ENCODE measurements at places on chromosomes 3 and 15.

- DNase-seq: no peak
These were observed 54.6 kb downstream of the CCR3 start for GRCh38 chr3:46296826-46297225.

DNA sequence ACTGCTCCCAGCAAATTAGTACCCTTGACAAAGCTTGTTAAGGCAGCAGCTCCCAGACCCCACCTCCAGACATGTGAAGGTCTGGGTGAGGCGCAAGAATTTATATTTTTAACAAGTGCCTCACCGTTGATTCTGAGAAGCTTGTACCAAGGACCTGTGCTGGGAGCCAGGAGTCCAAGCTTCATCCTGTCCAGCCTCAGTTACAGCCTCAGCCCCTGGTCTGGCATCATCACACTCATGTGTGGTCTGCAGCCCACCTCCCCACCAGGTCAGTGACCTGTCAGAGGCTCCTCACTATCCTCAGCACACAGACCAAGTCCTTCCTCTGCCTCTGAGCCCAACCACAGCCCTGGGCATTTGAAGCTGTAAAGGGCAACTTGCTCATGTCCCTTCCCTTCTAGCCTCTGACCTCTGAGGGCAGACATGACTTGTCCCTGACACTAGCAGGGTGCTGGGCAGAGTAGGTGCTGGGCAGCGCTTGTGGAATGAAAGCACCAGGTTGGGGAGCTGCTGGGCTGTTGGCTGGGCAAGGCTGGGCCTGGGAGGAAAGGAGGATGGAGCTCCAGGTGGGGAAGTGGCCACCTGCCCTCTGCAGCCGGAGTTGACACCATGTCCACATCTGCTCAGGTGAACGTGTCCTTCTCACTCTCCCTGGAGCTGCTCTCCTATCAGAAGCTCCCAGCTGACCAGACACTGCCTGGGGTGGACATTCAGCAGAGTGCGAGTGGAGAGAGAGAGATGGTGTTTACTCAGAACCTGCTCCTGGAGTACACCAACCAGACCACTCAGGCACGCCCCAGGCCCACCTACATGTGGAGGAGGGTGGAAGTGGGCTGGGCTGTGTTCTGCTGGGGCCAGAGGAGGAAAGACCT, 16.9 kb downstream of the ACAA1 start:
- DNase-seq: no peak

- peak; percentile 42 for DNase-seq
These were observed 26.7 kb upstream of the TMC3 start for GRCh38 chr15:81400640-81401236.

DNA sequence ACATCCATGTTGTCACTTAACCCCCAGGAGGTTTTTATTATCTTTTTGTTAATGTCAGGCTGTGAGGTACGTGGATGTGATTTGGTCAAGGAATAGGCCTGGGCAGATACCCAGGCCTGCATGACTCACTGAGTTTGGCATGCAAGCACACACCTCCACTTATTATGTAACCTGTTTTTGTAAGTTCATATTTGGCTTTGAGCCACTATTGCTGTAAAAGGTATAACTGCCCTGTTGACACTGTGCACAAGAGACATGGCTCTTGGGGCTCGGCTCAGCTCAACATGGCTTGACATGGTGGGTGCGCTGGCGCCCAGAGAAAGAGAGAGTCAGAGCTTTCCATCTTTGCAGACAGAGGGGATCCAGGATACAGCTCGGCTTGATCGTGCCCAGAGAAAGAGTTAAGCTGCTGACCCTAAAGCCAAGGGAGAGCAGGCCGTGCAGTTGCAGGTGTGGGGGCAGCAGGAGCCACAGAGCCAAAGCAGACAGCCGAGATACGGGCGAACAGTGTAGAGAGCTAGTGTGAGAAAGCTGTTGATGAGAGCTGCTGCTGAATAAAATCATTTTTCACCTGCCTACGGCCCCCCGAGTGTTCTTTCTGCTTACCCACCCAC, 67.9 kb upstream of the UNC13C start:
- no peak for DNase-seq

DNA sequence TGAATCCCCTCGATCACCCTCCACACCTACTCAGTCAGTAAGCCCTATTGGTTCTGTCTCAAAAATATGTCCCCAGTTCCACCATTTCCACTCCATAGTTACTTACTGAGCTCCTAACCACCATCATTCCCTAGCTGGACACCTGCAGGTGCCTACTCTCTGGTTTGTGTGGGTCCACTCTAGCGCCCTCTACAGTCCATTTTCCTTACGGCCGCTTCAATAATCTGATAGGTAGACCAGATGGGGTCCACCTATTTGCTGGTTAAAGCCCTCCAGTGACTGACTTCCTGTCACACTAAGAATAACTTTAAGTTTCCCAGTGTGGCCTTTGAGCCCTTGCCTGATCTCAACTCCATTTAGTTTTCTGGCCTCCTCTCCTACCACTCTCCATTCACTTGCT, 5.0 kb downstream of the GXYLT2 start:
- DNase-seq: no peak

DNA sequence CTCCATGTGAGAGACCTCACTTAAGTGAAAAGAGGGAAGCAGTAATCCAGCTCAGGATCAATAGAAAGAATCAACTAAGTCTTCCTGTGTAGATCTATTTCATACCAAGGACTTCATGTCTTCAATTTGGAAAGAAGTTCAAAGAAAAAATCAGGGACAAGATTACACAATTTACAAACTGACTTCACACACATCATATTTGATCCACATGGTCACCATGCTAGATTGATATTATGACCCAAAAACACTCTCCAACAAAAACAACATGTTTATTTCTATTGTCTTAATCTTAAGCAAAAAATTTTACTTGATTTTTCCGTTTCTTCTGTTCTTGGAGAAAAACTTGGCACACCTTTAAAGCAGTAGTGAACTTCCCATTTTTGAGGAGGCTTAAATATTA, 76.3 kb downstream of the THBS1 start:
- DNase-seq: no peak

DNA sequence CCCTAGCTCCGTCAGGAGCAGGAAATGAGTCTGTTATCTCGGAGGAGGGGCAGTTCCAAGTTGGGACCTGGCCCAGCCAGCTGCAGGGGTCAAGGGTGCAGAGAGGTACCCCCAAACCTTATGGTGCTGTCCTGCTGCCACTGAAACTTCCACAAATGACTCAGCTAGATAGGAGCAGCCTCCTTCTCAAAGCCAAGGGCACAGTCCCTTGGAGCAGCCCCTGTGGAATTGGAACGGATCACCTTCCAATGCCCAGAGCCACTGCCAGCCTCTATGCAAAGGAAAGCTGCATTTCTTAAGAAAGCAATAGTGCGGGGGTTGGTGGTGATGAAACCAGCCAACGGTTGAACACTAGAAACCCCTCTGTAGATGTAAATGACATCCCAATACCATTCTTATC, 19.6 kb upstream of the LRRK1 start:
- DNase-seq: no peak

- DNase-seq: no peak
These were observed 80.0 kb downstream of the AAGAB start for GRCh38 chr15:67174446-67174845.

DNA sequence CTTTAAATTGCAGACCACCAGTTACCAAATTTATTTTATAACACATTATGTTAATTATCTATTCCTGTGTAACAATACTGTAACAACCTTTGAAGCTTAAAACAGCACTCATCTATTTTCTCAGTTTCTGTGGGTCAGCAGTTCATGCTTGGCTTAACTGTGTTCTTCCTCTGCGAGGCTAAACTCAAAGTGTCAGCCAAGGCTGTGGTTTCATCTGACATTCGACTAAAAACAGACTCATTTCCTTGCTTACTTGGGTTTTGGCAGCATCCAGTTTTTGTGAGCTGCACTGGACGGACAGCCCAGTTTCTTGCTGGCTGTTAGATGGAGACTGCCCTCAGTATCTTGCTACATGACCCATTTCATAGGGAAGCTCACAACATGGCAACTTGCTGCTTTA, 247.3 kb upstream of the KCNH8 start:
- DNase-seq: no peak

DNA sequence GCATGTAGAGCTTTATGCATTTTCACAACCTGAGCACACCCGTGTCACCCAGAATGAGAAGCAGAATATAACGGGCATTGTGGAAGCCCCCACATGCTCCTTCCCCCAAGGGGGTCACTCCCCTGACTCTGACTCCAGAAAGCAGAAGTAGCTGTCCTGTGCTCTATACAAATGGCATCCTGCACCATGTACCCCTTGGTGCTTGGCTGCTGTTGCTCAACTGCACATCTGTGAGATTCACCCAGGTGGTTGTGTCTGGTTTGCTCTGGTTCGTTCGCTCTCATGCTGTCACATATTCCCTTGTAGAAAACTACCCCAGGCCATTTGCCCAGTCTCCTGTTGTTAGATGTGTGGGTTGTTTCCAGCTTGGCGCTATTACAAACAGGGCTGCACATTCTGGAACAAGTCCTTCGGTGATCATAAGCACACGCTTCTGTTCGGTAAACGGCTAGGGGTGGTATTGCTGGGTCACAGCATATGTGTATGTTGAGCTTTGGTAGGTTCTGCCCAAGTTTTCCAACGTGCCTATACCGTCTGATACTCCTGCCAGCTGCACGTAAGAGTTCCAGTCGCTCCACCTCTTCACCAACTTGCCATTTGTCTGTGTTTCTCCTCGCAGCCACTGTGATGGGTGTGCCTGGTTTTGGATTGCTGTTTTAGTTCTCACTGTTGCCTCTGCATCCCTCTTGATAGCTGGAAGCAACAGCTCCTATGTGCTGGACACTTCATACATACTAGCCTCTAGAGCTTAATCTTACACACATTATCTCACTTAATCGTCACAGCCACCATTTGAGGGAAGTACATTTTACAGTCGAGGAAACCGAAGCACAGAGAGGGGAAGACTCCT, 65.4 kb upstream of the SLC6A6 start:
- no peak for DNase-seq

DNA sequence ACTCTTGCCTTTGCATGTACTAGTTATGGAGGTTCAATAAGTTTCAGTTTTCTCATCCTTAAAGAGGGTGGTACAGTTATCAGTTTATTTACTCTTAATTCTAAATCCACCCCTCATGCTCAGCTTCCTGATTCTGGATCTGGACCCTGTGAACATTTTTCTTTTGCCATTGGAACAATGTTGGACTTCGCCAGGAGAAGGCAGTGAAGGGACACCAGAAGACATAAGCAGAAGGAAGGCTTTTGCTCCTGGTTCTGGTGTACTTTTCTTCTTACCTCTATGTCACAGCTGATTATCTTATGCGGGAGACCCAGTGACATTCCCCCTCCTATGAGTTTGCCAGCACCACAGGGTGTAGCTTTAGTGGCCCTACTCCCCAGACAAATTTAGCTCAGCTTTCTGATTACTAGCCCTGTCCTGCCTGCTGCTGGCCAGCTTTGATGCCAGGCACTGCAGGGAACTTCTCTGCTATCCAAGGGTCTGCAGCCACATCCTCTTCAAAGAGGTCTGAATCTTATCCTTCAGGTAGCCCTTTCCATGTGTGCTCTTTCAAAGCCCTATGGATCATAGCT, 466.3 kb upstream of the EPHA3 start:
- no peak for DNase-seq

GRCh38 chr3:16601537-16602005, 3.7 kb downstream of the DAZL start:
- DNase-seq: no peak

DNA sequence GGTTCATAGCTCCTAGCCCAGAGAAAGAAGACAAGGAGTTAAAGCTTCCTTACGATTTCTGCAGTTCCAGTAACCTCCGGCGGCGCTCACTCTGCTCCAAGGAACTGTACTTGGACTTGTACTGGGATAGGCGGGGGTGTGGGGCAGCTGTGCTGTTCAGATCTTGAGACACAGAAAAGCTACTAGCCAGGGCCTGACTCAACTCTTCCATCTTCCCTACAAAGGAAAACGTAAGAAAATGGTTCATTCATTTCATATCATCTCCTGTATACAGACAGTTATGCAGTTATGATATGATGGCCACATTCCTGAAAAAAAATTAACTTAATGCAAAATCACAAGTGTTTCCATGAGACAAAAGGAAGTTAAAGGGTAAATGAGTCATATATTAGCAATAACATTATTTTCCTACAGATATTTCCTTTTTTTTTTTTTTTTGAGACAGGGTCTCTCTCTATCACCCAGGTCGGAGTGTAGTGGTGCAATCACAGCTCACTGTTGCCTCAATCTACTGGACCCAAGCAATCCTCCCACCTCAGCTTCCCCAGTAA, 4.6 kb downstream of the SNUPN start:
- DNase-seq: peak; percentile 62

DNA sequence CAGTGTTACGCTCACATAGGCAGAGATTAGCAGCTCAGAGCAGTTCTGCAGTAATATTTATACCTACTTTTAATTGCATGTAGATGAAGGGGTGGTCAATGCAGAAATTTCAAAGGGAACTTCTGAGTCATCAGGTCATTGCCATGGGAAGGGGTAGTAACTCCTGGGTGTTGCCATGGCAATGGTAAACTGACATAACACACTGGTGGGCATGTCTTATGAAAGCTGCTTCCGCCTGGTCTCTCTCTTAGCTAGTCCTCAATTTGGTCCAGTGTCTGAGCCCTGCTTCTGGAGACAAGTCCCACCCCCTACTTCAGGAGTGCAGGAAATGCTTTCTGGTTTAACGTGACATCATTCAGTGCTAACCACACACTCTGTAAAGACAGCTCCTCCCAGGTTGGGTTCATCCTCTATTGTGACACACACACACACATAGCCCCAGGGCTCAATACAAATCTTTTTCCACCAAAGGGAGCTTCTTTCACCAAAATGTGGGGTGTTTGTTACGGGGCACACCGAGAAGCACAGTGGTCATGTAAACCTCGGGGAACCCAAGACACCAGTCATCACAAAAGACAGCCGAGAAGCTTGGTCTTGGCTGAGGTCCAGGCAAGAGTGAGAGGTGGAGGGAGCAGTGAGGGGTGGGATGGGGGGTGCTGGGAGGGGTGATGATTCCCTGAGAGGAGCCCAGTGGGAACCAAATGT, 74.5 kb downstream of the TLE3 start:
- DNase-seq: peak; percentile 81

DNA sequence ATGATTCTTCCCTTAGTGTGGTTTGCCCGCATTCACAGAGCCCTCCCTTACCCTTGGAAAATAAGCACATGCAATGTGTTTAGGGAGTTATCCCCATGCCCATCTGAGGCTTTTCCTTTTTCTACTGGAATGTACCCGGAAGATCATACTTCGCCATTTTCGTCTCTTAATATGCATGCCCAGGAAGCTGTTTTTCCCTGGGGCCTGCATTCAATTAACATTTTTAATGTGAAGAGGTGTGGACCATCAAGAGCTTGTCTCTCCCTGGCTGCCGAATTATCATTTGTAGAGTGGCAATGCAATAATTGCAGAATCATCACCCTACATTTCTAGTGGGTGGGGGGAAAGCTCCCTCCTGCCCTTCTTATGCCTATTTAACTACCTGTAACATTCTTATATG, 976.3 kb downstream of the DIPK2A start:
- DNase-seq: no peak

DNA sequence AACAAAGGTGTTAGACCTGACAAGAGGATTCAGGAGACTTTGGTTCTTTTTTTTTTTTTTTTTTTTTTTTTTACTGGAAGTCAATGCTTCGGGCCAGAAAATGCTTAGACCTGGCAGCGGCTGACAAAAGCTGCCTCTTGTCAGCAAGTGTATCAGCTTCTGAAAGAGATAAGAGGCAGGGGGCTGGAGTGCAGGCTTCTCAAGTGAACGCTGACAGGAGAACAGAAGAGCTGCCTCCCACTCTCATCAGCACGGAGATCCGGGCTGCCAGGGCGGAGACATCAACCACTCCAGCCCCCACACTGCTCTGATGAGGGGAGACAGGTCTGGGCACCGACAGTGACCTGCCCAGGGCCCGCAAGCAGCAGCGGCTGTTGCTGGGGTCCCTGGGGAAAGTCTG, 9.4 kb upstream of the SCN5A start:
- DNase-seq: no peak
